ENCODE measurements at places on chromosomes 1 and 21. TPM values are rescaled to one million over a fixed set of nuclear protein-coding genes. Genes with fewer than 3 reads are reported as not detected.

FOXE3 gene
- total RNA-seq = not detected

PLA2G4A gene
- 1.1 TPM for total RNA-seq

SPRR1A gene
- total RNA-seq = not detected

CNR2 gene
- 0.18 TPM for total RNA-seq

DNA sequence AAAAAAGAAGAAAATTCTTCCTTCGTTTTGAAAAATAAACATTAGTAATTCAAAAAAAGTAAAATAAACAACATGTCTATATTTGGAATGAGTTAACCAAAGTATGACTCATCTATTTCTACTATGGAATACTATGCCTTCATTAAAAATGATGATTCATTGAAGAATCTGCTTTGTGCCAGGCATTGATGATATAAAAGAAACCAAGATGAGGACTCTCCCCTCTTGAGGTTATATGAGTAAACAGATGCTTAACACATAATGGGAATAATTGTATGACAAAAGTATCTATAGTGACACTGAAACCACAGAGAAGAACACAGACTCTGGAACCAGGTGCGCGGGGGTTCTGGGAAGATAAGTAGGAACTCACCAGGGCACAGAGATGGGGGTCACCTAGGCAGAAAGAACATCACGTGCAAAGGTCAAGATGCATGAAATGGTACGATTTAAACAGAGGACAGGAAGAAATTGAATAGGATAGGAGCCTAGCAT, 18.8 kb downstream of the ELF3 start:
- no peak for DNase-seq

GRCh38 chr1:53376041-53376461, 48.2 kb upstream of the LRP8 start:
- DNase-seq = no peak

GRCh38 chr1:156430303-156430702, 61.3 kb downstream of the RHBG start:
- DNase-seq = no peak

DNA sequence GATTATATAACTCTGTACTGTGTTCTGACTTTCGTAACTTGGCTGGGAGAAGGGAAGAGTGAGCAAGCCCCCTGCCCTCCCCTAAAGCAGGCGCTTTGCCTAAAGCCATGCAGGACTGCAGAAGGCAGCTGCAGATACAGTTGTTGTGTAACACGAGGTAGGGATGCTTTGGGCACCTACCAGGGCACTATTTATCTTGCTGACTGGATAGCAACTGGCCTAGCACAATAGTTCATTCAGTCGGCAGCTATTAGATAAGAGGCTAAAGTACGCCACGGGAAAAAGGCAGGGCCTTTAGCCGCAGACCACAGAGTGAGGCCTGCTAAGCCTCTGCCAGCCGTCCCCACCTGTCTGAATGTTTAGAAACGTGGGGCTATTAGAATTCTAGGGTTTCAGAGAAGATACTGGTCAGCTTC, 80.9 kb downstream of the TTC3 start:
- DNase-seq = no peak

DNA sequence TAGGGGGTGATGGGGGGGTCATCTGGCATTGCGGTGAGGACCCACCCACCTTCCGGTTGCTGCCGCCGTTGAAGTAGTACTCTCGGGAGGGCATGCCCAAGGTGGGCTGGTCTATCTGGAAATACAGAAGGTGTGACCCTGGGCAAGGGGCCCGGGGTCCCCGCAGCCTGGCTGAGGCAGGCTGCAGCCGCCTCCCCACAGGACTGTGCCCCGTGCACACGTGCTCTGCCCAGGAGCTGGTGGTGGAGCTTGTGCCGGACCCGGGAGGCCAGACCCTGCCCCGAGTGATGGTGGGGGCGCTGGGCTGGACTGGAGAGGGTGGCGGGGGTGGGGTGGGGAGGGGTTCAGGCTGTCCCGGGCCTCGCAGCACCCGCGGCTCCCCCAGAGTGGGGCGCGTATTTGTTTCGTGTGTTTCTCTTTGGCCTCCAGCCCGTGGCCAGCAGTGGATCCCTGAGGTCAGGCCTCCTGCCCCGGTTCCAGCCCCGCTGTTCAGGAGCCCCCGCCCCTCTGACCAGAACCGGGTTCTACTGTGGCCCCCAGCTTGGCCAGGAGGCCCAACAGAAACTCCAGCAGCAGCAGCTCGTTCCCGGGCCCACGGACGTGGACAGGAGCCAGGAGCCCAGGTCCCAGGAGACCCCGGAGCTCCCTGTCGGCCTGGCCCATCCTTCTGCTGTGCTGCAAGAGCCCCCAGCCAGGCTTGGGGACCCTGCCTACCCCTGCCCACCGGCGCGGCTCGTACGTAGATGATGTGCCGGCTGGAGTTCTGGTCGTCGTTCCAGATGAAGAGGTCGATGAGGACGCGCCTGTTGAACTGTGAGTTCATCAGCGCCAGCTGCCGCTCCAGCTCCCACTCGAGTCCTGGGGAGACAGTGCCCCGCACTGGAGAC, 19.2 kb downstream of the PRXL2B start:
- DNase-seq = no peak

- no peak for DNase-seq
Measured at GRCh38 chr1:178275049-178275448, 181.1 kb downstream of the RASAL2 start.

DNA sequence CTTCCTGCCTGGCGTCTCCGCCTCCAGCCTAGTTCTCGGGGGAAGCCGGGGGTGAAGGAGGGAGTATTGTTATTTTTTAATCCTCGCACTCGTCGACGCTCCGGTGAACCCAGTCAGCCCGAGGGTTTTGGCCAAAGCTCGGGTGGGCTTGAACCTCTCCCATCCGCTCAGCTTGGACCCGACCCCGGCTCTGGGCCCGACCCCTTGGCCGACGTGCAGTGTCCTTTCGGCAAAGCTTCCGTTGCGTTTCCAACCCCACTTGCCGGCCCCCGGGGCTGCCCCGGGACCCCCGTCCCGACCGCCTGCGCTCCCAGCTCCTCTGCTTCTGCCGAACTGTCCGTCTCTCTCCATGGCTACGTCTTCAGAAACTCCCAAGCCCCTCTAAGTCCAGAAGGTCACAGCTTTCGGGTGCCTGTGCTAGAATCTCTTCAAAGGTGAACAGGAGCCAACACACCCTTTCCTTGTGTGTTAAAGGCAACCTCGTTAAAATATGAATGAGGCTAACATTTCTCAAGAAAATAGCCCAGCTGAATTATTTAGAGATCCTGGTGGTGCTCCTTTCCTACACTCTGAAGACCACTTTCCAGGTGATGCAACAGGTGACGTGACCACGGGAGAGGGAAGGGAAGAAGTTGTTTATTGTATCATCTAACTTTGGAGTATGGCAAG, 647 bp downstream of the DESI2 start:
- peak; percentile 7 for DNase-seq

DNA sequence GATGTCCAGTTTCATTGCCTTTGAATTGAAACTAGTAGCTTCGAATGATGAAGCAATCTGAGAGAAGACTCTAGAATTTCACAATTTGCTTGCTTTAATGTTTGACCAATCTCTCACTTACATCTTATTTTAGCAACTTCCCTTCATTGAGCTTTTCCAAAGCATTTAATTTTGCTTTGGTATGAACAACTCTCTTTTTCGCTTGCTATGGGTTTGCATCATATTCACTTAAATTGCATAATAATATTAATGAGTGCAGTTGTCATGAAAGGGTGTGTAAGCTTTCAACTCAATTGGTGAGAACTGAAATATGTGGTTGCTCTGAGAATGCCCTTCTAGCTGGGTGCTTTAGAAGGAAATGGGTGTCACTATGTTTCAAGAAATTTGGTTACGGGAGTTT, 309.2 kb downstream of the HLX start:
- DNase-seq = no peak

GRCh38 chr1:197178998-197179397, 32.5 kb upstream of the ASPM start:
- no peak for DNase-seq

DNA sequence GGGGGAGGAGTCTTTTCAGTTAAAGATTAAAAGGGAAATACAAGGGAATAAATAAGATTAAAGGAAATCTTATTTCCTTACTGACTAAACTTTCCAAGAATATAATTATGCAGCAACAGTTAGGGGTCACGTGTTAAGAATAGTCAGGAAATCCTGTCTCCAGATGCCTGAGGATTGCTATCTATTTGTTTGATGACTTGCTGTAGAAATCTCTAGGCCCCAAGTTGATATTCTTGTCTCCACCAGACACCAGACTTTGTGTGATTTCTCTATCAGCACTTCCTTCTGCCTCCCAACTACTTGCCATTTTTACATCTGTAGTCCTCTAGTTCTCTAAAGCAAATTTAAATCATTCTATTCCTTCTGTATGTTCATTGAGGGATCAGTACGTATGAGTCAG, 77.5 kb downstream of the RPAP2 start:
- DNase-seq = no peak

DNA sequence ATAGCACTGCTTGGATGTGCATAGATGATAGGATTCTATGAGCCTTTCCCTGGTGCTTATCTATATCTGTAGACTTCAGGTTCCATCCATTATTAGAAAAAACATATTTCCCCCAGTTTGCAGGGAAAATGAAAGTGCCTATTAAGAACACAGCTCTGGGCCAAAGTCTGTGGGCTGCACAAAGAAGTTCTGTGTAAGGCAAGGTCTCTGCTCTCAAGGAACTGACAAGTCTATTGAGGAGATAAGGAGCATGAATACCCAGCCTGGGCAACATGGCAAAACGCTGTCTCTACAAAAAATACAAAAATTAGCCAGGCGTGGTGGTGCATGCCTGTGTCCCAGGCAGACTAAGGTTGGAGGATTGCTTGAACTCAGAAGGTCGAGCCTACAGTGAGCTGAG, 22.3 kb upstream of the SDE2 start:
- no peak for DNase-seq

GRCh38 chr1:48619539-48619938, 147.5 kb upstream of the SPATA6 start:
- DNase-seq = no peak

DNA sequence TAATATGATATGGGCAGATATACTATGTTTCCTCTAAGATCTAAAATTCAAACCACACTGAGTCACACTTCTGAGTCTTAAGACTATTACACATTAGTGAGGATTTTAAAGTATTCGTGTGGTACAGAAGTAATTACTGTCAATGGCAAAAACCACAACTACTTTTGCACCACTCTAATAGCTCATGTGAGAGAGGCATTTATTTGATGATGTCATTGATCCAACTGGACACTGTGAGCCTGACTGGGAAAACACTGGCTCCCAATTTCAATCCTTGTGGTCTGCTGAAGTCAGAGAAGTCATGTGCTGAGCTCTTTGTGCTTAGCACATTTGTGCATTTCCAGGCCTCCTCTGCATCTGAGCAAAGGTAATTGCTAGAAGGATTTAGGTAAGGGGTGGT, 377.8 kb downstream of the USH2A start:
- no peak for DNase-seq

DNA sequence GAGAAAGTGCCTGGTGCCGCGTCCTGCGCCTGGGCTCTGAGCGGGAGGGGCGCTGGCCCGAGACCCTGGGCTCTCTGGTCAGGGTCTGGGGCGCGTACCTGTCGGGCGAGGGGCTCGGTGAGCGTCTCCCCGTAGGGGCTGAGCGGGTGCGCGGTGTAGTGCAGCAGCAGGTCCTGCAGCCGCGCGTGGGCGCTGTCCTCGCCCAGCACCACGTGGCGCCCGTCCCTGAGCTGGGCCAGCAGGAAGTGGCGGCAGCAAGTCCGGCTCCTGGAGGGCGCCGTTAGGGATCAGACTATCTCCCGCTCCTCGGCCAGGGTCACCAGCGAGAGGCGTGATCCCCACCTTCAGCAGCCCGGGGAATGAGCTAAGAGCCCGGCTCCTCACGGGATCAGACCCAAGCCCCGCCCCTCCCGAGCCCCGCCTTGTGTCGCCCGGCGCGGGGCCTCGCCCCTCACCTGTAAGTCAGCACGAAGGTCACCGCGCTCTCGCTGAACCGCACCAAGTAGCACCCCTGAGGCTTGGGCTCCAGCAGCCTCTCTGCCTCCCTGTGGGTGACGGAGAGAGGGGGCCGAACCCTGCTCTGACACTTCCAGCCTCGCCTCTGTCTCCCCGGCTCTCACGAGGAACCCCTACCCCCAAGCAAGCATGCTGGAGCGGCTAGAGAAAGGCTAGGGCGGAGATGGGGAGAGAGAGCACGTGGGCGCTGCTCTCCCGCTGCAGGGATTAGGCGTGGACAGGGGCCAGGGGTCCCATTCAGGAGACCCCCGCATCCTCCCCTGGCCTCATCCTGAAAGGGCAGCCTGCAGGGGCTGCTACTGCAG, 2.7 kb downstream of the SH2D2A start:
- peak; percentile 86 for DNase-seq

GRCh38 chr21:38303300-38303699, 46.5 kb downstream of the KCNJ15 start:
- DNase-seq = no peak

DNA sequence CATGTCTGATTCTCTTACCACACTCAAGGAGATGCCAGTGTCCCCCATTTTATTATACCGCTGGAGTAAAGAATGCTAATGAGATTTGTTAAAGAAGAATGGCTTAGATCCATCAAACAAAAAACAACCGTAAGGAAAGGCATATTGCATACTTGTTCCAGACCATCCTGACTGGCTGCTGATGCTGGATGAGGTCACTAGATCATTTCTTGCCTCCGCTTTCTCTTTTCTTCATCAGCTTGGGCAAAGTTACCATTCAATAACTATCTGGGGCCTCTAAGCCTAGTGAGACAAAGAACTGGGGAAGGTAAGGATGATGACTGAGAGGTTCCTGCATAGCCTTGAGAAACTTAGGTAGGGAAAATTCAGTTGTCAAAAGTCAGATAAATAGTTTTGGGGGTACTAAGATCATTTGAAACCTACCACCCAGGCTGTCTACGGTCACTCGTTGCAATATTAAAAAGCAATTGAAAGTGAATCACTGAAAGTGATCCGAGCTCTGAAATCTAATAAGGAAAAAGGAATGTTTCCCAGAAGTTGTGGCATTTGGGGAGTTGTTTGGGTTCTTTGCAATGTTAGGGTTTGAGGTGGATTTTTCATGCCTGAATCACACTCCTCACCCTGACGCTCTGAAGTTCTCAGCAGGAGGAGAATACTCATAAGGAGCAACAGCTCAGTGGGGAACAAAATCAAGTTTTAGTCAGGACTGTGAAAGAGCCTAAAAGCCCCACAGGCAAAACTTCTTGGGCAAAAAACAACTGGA, 176.8 kb downstream of the HHIPL2 start:
- no peak for DNase-seq

- DNase-seq = no peak
Measured at GRCh38 chr1:236393681-236394481, at the start of gene EDARADD. Gene EDARADD (plus strand): TSS chr1:236394286. CDS start chr1:236394445, 159 bp downstream.
